ENCODE measurements at places on chromosomes 11 and 22.

DNA sequence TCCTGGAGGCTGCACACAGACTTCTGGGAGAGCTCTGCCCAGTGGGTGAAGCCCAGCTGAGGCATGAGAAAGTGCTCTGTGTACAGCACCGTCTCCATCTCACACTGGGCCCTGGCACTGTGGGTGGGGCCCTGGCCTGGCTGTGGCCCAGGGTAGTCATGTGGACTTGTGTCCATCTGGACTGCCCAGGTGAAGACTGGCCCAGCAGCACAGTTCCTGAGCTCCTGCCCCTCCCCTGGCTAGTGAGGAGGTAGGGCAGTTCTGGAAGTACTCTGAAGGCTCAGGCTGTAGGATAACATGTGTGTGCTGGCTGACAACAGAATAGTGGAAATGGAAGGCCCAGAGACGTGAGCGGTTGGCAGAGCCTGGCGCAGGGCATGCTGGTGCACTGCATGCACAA, 35.4 kb downstream of the RSPH14 start:
- no peak for DNase-seq

DNA sequence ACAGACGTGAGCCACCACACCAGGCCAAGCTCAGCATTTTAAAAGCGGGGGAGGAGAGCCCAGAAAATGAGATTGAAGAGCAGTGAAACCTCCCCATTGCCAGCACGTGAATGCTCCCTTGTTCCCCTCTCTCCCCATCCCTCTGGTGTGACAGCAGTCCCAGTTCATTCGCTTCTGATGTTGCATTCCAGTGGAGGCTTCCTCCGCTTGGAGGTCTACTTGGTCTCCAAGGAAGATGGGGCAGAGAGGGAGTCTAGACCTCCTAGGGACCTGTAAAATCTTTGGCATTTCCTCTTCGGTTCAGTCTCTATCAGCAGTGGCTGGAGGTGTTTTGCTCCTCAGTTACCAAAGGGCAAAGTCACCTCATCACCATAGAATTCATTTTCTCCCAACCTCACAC, 30.2 kb upstream of the EP300 start:
- DNase-seq: no peak

DNA sequence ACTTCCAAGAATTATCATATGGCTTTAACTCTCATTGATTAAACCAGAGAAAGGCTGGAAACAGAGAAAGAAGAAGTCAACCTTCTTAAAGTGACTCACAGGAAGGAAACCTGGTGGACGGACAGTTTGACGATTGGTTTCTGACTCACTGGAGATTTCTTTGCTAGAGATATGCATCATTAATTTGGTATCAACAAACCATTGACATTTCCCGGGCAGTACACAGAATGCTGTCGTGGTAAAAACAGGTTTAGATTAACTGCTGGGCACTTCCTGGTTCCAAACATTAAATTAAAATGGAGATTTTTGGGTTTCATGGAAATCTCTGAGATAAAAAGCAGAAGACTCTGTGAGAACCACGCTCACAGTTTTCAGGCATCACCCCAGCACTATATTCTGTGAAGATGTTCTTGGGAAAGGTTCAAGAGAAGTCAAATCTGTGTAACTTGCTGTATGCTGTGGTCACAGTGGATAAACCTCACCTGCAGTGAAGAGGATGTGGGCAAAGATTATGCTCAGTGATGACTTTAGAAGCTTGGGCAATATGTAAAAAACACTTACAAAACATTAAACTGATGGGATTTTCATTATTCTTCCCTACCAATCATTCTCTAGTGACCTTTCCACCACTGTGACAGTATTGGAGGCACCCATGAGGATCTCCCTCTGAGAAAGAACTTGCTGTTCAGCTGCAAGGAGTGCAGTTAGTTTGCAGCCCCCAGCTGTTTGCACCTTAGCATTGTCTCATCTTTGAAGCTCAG, 61.1 kb upstream of the CD44 start:
- no peak for DNase-seq

DNA sequence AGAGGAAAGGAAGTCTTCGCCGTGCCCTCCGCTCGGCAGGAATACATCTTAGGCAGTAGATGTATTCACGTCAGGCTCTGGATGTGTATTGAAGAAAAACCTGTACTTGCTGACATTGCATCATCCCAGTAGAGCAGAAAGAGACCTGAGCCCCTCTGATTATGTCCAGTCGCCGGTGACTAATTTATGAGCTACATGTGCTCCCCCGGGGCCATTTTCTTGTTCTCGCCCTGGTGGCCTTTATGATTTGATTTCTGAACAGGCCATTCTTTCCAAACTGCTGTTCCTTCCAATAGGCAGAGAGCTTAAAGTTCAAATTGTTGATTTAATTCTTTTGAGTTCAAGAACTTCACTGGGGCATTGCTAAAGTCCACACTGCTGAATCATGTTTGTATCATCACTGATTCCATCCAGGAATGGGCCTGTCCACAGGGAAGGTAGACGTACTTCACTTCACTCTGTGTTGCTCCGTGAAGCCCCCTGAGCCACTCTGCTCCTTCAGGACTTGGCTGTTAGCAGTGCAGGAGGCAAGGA, 137.3 kb upstream of the RASSF10 start:
- DNase-seq: no peak

DNA sequence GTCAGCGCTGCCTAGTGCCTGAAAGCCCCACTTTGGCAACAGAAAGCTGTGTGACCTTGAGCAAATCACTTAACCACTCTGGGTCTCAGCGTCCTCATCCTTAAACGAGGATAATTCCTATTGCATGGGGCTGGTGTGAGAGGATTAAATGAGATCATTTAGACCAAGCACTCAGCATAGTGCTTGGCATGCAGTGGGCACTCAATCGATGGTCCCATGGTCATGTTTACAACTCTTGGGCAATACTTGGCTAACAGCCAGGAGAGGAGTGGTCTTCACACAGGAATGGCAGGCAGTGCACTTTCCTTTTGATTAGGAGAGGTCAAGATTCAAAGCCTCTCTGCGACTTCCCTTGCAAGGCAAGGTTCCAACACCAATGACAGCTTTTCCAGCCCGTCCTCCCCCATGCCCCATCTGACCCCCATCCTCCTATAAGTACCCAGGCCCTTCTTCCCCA, 14.1 kb downstream of the TNKS1BP1 start:
- peak; percentile 39 for DNase-seq

- no peak for DNase-seq
Measured at GRCh38 chr22:29702931-29703501, 16.8 kb upstream of the CABP7 start.

GRCh38 chr11:35211952-35212351, 73.0 kb downstream of the CD44 start:
- DNase-seq: no peak

DNA sequence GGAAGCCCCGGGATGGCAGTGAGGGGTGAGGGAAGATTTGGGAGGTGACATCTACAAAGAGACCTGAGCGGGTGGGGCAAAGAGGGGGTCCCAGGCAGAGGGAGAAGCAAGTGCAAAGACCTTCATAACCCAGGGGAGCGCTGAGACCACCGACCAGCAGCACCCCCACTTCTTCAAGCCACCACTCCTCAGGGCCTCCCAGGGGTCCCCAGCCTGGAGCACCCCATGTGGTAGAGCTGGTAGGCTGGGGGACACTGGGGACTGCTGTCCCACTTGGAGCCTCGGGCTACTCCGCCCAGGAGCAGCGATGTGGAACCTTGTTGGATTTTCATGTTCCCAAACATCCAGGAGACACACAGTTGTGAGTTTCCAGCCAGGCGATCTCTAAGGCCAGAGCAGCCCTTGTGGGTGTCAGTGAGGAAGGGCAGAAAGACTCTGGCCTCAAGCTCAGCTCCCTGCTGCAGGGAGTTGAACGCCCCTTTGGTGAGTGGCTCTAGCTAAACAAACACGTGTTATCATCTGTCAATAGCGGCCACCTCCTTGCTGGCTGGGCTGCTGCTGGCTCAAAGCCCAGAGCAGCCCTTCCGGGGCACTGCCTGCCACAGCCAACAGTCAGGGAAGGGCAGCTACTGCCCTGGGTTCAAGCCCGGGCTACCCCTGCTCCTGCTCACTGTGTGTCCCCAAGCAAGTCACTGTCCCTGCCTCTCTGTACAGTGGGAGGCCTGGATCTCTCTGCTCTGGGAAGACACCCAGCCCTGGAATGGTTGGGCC, 25.7 kb upstream of the CHKA start:
- peak; percentile 65 for DNase-seq

DNA sequence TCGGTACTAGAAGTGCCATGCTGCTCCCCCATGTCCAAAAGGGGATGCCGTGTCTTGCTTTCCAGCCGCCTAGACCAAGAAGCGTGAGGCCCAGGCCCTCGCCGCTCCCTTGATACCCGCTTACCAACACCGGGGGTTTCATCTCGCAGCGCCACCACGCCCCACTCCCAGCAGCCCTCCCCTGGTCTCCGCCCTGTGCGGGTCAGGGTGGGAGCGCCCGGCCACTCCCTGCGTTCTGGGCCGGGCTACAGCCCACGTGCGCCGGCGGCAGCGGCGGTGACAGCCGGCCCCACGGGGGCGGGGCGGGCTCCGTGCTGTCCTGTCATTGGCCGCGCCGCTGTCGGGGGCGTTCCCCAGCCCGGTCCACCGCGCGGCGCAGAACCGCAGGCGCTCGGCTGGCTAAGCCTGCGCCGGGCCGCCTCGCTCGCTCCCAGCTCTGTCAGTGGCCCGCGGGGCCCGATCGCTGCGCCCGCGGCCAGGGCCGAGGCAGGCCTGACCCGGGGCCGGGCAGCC, at the start of gene MICAL2:
MICAL2 (plus strand) TSS at position 390 of the 513 bp plus-strand sequence. CDS start 51,566 bp downstream, outside the sequence.
- peak; percentile 84 for DNase-seq

- no peak for DNase-seq
Measured at GRCh38 chr11:94224078-94224477, 80.3 kb upstream of the IZUMO1R start.

GRCh38 chr11:44634401-44635281, 69.2 kb downstream of the CD82 start:
- DNase-seq: peak; percentile 83

- no peak for DNase-seq
Measured at GRCh38 chr11:116072601-116073410, 568.6 kb upstream of the CADM1 start.

DNA sequence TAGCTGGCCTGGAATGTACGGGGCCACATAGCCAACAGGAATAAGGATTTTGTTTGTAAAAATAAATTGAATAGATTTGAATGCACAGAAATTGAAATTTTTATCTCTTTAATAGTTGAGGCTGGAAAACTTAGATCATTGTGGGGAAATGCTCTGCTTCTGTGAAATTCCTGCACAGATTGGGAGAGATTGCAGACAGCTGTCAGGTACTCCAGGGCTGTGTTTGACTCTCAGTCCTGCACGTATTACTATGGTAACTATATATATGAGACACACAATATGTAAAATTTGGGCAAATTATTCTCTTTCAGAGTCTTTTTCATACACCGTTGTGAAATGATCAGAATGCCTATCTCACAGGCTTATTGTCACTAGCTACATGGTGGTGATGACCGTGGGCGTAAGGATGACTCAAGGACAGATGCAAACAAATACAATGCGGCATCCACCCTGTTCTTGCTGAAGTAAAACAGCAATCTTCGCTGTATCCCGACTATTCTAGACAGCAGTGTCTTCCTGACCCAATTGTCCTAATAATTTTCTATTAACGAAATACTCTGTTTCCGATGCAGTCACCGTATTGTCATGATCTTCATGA, 79.4 kb downstream of the ZC3H12C start:
- no peak for DNase-seq

DNA sequence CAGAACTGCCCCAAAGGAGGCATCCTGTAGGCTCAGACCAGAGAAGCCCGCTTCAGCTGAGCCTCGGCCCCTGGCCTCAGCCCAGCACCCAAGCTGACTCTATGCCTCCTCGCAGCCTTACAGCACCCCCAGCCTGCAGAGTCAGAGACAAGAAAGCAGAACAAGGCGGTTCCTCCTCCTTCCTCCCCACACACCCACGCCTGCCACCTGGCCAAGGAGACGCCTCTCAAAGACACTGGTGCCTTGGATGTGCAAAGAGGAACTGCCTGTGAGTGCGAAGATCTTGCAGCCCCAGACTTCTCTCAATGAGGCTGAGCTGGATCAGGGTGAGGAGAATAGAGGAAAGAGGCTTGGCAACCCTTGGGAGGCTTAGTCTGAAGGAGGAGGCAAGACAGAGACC, 60.2 kb downstream of the PDE2A start:
- no peak for DNase-seq

GRCh38 chr11:8793114-8793777, 110.7 kb downstream of the RPL27A start:
- DNase-seq: no peak

- no peak for DNase-seq
Measured at GRCh38 chr11:1923201-1923956, 3.9 kb downstream of the TNNT3 start.

All from NCI-H1105 treated with DMSO at 0.1 percent for 48 hours (cell line).